ENCODE measurements at places on chromosomes 12 and 14.
A peak's percentile ranks its signal among the peaks of the same experiment; 100 is the strongest.

- peak; percentile 75 for DNase-seq
Observed at GRCh38 chr12:105445649-105446048, 115.2 kb downstream of the C12orf75 start.

GRCh38 chr12:104485651-104486362 is 29.1 kb downstream of the CHST11 start:
- DNase-seq, result no peak

GRCh38 chr14:63468294-63468693 is 74.9 kb downstream of the PPP2R5E start:
- no peak for DNase-seq

- DNase-seq, result no peak
Observed at GRCh38 chr14:20667957-20668356, 16.4 kb upstream of the RNASE4 start.

- DNase-seq, result peak; percentile 77
Observed at GRCh38 chr14:65229748-65230728, 127.7 kb upstream of the MAX start.

DNA sequence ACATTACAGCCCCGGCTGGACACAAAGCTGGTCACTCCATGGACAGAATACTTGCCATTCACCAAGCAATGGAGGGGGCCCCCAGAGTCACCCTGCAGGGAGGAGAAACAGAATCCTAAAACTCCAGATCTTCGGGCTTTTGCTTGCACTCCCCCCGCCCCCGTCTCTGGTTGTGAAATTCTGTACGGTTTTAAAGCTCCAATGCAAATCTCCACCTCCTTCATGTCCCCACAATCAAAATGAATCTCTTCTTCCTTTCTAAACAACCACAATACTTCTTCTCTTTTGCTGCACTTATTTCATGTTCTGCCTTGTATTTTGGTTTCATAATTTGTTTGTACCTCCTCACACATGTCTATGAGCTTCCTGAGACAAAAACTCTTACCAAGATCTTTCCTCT is 5.8 kb upstream of the BIN2 start:
- DNase-seq, result no peak
